ENCODE measurements at places on chromosomes 12 and 14. TPM values are rescaled to one million over a fixed set of nuclear protein-coding genes. Genes with fewer than 3 reads are reported as not detected.

- no peak overlapping the region for H3K27ac ChIP-seq
- H3K4me3 ChIP-seq = no peak overlapping the region
- peaks cover 2% of the 10 kb centered on the region for H3K27me3 ChIP-seq
- H3K4me1 ChIP-seq = no peaks in the 10 kb centered on the region
- H3K36me3 ChIP-seq = no peaks in the 10 kb centered on the region
Observed at GRCh38 chr14:51039252-51039651, 55.7 kb downstream of the TRIM9 start.

DNA sequence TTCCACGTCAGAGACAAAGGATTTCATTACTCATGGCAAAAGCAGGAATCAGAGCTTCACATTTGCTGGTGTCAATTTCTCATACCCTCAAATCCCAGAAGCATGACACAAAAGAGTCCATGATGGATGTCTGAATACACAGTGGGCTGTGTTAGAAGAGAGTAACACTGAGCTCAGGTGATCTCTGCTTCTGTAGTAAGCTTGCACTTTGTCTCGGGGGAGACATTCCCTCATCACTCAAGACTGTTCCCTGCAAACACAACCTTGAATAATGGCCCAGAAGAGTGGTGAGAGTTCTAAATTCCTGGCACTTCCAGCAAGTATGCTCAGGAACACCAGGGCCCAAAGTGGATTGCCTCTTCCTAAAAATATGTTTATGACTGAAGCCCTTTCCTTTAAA, 1787.2 kb upstream of the SEL1L start:
- H3K4me1 ChIP-seq = no peaks in the 10 kb centered on the region
- H3K27me3 ChIP-seq = no peaks in the 10 kb centered on the region
- no peak overlapping the region for H3K4me3 ChIP-seq
- no peak overlapping the region for H3K27ac ChIP-seq
- H3K36me3 ChIP-seq = no peaks in the 10 kb centered on the region
- DNase-seq = no peak

KLHL33 gene
- 1.1 TPM for total RNA-seq

DNA sequence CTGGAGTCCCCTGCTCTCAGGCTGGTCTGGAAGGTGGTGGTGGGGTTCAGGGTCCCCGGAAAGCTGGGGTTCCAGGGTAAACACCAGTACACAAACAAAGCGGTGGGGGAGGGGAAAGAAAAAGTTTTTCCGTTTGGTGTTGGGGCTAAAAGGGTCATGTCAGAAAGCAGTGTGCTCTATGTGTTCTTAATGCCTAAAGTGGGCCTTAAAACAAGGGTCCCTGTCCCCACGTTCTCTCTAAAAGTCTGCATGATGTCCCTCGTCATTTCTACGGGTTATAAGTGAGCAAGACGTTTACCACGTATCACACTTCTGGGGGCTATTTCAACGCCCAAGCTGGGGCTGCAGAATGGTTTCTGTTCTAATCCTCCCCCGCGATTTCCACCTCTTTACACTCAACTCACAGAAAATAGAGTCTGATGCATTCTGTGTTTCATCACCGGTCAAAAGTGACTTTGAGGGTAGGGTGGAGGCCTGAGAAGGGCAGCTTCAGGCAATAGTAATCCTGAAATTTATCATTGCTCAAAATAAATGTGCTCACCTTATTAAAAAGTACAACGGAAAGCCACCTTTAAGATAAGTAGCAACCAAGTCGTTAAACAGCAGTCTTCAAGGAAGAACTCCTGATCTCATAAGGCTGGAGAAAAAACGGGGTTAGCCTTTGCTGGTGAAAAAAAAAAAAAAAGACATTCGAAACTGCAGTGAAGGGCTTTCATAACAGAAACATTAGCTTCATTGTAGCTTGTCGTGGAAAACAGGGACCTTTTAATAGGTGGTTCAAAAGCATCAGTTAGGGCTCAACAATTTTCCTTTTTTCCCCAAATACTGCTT, 63.9 kb upstream of the PTGR2 start:
- peak overlapping the region; percentile 97 for H3K27ac ChIP-seq
- no peaks in the 10 kb centered on the region for H3K27me3 ChIP-seq
- peak; percentile 70 for DNase-seq
- peak overlapping the region; percentile 69 for H3K4me3 ChIP-seq
- H3K4me1 ChIP-seq = peaks cover 78% of the 10 kb centered on the region

DNA sequence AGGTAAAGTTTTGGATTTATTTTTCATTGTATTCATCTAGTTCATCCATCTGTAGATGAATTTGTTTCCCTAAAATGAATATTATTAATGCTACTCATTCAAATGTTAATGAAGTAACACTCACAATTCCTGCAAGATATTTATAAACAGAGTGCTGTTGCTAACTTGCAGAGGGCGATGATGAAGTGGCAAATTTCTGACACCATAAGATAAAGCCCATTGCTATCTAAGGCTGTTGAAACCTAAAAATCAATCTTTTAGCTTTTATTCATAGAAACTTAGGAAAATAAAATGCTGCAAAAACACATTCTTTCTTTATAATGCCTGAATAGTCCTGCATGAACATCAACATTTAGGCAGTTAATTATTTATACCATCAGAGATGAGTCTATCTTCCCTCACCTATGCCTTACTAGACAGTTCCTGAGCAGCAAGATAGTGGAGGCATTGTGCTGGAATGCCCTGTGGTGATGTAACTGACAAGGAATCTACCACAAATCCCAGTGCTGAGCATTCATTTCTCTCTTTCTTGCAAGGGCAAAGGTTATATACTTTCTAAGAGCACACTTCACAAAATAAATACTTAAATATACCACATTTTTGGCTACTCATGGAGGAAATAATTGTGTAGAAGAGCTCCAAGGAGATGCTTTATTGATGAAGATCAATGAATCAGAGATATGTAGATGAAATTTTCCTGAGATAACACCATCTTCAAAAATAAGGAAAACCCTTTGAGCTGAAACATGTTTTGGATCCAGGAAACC, 57.6 kb downstream of the LMNTD1 start:
- no peak overlapping the region for H3K4me3 ChIP-seq
- DNase-seq = peak; percentile 40
- no peaks in the 10 kb centered on the region for H3K36me3 ChIP-seq
- H3K4me1 ChIP-seq = no peaks in the 10 kb centered on the region

WNT1 gene
- not detected for total RNA-seq

CSAD gene
- total RNA-seq = 21.4 TPM

GRCh38 chr12:47686645-47687240, 19.1 kb downstream of the RPAP3 start:
- peaks cover 14% of the 10 kb centered on the region for H3K36me3 ChIP-seq
- H3K27me3 ChIP-seq = no peaks in the 10 kb centered on the region
- no peaks in the 10 kb centered on the region for H3K4me1 ChIP-seq
- peak; percentile 41 for DNase-seq

GRCh38 chr12:115375186-115375991, 691.4 kb upstream of the TBX3 start:
- H3K27ac ChIP-seq = no peak overlapping the region
- no peaks in the 10 kb centered on the region for H3K36me3 ChIP-seq
- H3K27me3 ChIP-seq = peaks cover 2% of the 10 kb centered on the region
- peaks cover 10% of the 10 kb centered on the region for H3K4me1 ChIP-seq

- H3K27me3 ChIP-seq = no peaks in the 10 kb centered on the region
- H3K4me1 ChIP-seq = no peaks in the 10 kb centered on the region
- H3K27ac ChIP-seq = no peak overlapping the region
- H3K36me3 ChIP-seq = no peaks in the 10 kb centered on the region
- H3K4me3 ChIP-seq = no peak overlapping the region
Observed at GRCh38 chr12:80636832-80637231, 70.6 kb upstream of the MYF6 start.

- DNase-seq = no peak
- no peak overlapping the region for H3K4me3 ChIP-seq
- no peaks in the 10 kb centered on the region for H3K4me1 ChIP-seq
Observed at GRCh38 chr12:44465139-44465538, 411.0 kb downstream of the NELL2 start.

DNA sequence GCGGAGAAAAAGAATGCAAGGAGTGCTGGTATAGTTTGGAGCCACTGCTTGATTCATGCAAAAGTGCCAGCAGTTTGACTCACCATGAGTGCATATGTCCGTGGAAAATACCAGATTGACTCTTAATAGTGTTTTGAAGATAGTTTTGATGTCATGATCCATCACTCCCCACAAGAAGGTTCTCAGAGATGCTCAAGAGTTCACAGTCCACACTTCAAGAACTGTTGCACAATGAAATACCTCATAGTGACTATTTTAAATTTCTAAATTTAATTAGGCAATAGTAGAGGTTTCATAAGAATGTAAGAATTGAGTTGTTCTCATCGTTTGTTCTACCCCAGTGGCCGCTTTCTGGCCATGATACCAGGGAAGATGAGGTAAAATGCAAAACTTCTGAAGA, 286.6 kb upstream of the RGS6 start:
- H3K36me3 ChIP-seq = no peaks in the 10 kb centered on the region
- no peak for DNase-seq
- H3K27ac ChIP-seq = no peak overlapping the region
- H3K4me3 ChIP-seq = no peak overlapping the region
- no peaks in the 10 kb centered on the region for H3K27me3 ChIP-seq
- H3K4me1 ChIP-seq = no peaks in the 10 kb centered on the region

DNA sequence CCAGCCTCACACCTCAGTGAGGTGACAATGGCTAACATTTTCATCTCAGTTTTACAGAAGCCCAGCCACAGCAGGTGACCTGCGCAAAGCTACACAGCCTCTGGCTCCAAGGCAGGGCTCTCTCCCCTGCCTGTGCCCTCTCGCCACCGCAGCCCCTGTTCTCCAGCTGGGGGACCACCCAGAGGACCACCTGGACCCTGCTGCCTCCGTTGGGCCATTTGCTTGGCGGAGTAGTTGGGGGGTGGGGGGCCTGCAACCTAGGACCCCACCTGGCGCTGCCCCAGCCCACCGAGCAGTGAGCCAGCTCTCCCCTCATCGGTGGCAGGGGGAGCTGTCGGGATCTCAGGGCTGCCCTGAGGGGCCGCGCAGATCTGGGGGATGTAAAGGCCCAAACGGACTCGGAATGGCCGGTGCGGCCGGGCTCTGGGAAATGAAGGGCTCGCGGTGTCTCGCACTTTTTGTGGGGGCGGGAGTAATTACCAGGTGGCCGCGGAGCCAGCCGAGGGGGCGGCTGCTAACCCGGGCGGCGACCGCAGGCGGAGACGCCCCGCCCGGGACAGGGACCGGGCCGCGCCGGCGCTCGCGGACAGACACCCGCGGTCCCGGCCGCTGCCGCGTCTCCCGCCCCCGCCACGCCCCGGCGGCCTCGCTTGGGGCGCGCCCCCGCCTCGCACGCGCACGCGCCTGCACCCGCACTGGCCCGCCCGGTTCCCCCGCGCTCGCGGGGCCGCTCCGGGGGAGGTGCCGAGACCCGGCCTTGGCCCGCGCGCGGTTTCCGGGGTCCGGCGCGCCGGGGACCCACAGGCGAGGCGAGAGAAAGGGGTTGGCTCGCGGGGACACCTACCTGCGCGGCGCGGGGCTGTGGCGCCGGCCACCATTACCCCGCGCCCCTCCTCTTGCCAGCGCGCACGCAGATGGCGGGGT, 8.6 kb upstream of the GPR68 start:
- no peaks in the 10 kb centered on the region for H3K36me3 ChIP-seq
- H3K27ac ChIP-seq = no peak overlapping the region
- peak overlapping the region; percentile 51 for H3K4me3 ChIP-seq
- peak; percentile 54 for DNase-seq
- H3K27me3 ChIP-seq = peaks cover 18% of the 10 kb centered on the region
- peaks cover 23% of the 10 kb centered on the region for H3K4me1 ChIP-seq

DNA sequence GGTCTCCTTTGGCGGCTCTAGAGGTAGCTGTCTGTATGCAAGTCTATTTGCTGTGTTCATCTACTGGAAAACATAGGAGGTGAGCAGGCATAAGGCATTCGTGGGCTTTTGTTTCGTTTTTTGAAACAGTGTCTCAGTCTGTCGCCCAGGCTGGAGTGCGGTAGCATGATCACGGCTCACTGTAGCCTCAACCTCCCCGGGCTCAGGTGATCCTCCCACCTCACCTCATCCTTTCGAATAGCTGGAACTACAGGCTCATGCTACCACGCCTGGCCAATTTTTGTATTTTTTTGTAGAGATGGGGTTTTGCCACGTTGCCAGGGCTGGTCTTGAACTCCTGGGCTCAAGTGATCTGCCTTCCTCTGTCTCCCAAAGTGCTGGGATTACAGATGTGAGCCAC, 27.5 kb downstream of the FLVCR2 start:
- H3K4me1 ChIP-seq = peaks cover 13% of the 10 kb centered on the region
- H3K27me3 ChIP-seq = peaks cover 7% of the 10 kb centered on the region
- H3K27ac ChIP-seq = peak overlapping the region; percentile 10
- H3K36me3 ChIP-seq = no peaks in the 10 kb centered on the region

DNA sequence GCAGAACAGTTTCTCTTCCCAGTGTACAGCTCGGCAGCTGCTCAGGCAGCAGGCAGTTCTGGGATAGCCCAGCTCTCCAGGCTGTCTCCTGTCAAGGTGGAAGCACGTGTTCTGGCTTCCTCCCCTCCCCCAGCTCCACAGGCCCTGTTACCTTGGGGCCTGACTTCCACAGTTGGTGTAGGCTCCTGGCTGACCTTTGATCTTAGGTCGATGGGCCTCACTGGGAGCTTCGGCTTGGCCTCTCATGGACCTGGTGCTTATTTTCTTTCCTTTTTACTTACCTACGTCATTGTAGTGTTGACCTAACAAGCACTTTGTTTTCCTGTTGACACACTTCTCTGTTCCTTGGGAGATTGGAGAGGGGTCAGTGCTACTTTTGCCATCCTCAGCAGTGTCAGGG, 17.0 kb downstream of the DLST start:
- no peak for DNase-seq
- no peaks in the 10 kb centered on the region for H3K4me1 ChIP-seq
- H3K4me3 ChIP-seq = no peak overlapping the region
- H3K27me3 ChIP-seq = no peaks in the 10 kb centered on the region

SETD3 gene
- 99.2 TPM for total RNA-seq

E2F7 gene
- total RNA-seq = 3.1 TPM

DNA sequence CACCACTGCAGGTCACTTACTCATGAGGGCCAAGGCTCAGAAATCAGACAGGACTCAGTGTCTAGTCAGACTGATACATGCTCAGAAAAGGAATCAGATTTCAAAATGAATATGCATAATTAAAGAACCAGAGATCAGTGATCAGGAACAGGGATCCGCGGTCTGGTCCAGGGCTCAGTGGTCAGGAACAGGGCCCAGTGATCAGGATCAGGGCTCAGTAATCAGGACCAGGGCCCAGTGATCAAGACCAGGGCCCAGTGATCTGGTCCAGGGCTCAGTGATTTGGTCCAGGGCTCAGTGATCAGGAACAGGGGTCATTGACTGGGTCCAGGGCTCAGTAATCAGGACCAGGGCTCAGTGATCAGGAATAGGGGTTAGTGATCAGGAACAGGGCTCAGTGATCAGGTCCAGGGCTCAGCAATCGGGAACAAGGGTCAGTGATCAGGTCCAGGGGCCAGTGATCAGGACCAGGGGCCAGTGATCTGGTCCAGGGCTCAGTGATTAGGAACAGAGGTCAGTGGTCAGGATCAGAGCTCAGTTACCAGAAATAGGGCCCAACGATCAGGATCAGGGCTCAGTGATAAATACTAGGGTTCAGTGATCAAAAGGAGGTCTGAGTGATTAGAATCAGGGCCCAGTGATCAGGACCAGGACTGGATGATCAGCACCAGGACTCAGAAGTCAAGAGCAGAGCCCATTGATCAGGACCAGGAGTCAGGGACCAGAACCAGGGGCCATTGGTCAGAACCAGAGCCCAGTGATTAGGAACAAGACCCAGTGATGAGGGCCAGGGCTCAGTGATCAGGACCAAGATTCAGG, 175.3 kb downstream of the TMEM121 start:
- H3K4me1 ChIP-seq = no peaks in the 10 kb centered on the region
- H3K36me3 ChIP-seq = no peaks in the 10 kb centered on the region
- no peak for DNase-seq
- no peaks in the 10 kb centered on the region for H3K27me3 ChIP-seq
